ENCODE measurements at places on chromosomes 13 and 19.
A peak's percentile ranks its signal among the peaks of the same experiment; 100 is the strongest.

DNA sequence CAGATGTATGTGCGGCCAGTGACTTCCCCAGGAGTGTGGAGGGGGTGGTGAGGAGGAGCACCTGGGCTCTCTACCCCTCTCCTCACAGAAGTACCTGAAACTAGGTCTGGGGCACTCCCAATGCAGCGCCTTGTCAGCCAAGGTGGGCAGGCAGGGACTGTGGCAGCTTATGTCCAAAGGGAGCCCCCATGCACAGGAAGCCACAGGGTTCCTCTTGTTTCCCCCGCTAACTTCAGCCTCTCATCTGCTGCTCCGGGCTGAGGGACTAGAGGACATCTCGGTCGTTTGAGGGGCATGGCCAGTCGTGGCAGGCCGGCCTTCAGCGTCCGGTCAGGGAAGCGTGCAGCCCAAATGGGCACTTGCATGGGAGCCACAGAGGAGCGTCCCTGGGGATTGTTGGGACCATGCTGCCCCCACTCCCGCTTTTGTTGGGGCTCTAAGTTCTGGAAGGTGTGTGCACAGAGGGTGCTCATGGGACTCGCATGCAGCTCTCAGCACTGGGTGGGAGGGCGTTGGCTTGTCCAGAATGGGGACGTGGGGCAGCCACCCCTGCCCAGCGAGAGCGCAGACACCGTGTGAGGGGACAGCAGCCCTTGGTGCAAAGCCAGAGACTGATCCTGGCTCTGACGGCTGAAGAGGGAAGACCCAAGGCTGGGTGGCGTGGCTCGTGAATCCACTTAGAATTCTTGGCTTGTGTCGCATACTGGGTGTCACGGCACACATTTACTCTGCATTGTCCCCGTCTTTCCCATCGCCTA, 16.6 kb upstream of the NPAS1 start:
- no peak for DNase-seq

- no peak for DNase-seq
These were observed 253.1 kb downstream of the OLFM4 start for GRCh38 chr13:53281677-53282076.

GRCh38 chr13:112198396-112199010, 131.6 kb downstream of the SOX1 start:
- no peak for DNase-seq

GRCh38 chr13:104382951-104383350, 1316.7 kb upstream of the SLC10A2 start:
- DNase-seq = no peak

DNA sequence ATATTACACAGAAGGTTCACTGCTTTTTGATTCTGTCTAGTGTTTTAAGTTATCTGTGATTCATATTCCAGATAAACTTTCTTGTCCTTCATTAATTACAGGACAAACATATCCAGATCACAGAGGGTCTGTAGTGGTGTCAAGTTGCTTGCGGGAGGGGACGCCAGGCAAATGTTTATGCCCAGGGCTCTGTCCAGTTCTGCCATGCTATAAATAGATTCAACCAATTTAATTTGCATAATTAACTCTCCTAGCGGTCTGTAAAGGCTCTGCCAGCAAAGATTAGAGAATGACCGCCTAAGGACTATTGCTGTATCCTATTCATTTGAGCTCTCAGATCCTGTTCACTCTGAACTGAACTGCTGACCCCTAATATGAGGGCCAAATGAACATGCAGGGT, 59.7 kb upstream of the TRPC4 start:
- DNase-seq = no peak

DNA sequence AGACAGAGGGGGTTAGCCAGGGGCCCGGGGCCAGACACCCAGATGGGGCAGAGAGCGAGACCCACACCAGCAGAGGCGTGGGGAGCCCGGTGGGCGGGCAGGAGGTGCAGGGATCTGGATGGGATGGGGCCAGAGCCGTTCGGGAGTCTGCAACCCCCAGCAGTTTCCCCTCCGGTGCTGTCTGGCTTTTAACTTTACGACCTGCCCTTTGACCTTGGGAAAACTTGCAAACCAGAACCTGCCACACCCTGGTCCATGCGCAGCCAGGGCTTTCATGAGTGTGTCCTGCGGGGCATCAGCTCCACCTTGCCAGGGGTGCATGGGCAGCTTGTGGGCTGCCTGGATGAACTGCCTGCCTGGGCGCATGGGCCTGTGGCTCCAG, 9.8 kb downstream of the JOSD2 start:
- DNase-seq = no peak

GRCh38 chr13:46751811-46752635, 44.9 kb downstream of the ESD start:
- DNase-seq = peak; percentile 11

All from GM18507 (cell line).